ENCODE measurements at places on chromosomes 6 and 20.

DNA sequence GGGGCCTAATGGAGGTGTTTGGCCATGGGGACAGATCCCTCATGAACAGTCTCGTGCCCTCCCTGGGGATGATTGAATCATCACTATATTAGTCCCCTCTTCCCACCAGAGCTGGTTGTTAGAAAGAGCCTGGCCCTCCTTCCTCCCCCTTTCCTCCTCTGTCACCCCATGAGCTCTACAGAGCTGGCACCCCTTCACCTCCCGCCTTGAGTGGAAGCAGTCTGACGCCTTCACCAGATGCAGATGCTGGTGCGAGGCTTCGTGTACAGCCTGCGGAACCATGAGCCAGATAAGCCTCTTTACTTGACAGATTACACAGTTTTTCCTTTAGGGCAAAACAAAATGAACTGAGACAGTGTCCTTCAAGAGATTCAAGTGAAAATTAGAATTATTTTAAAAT is 74.4 kb upstream of the RIPOR2 start:
- no peak for DNase-seq

- no peak for DNase-seq
Measured at GRCh38 chr6:95648636-95649035, 71.3 kb downstream of the MANEA start.

DNA sequence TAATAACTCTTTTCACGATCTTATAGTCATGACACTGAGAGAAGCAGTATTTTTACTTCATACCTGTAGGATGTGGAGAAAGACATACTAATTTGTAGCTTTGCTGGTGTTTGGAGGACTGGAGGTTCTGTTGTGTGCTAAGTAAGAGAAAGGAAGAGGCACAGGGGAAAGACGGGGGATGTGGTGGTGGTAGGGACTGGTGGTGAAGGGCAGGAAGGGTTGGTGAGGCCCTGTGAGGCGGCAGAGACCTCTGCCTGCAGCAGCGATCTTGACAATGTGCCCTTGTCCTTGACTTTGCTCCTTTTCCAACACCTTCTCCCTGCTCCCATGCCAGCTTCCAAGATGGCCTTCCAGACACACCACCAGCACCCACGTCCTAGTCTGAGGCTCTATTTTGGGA is 32.6 kb upstream of the MPC1 start:
- no peak for DNase-seq

- DNase-seq: peak; percentile 40
Measured at GRCh38 chr6:106084989-106085691, 996 bp upstream of the PRDM1 start.

DNA sequence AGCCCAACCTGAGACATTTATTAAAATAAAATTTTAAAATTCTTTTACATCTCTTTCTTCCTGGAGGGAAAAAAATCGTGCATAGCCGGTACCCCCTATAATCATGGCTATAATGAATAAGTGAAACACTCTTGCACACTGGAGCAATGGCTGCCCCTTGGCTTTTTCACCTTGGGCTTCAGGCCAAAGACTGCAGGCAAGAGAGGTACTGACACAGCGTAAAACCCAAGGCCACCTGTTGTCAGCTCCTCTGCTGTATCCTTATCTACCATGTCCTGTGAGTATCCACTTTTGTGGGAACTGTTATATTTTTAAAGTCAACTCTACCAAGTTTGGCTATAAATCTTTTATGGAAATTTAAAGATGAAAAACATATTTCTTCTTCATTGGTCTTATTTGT is 23.0 kb upstream of the LY86 start:
- DNase-seq: no peak

- DNase-seq: no peak
Measured at GRCh38 chr6:167682125-167682524, 144.6 kb upstream of the AFDN start.

- DNase-seq: no peak
Measured at GRCh38 chr20:58173930-58174707, 54.3 kb downstream of the ANKRD60 start.

- DNase-seq: peak; percentile 75
Measured at GRCh38 chr6:35240838-35241801, 18.4 kb upstream of the ZNF76 start.

DNA sequence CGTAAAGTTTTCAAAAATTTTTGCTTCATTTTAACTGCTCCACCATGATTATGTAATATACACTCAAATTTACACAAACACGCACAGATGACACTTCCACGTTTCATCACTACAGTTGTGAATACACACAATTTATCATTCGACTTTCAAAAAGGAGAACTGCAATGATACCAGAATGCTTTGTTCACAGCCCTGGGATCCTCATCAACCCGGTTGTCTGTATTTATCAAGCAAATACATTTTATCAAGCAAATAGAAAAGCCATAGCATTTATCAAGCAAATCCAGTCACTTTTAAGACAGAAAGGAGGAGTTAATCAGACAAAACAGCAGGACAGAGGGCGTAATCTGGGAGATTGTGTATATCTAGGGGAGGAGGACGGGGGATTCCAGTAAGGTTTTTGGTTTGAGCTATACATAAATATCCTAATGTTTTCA is 20.3 kb upstream of the ABT1 start:
- DNase-seq: peak; percentile 25

Measured in MCF 10A (cell line).